Thoracic aorta (tissue), 2 donors: ENCODE measurements at places on chromosomes 11 and 22. TPM values are rescaled to one million over a fixed set of nuclear protein-coding genes. Genes with fewer than 3 reads are reported as not detected.

GRCh38 chr11:120335556-120335907 is 681 bp upstream of the ARHGEF12 start:
- H3K4me1 ChIP-seq, result peaks cover 36% of the 10 kb centered on the region
- no peak for DNase-seq
- no peaks in the 10 kb centered on the region for H3K36me3 ChIP-seq

- H3K4me3 ChIP-seq, result no peak overlapping the region
- DNase-seq, result no peak
- H3K27me3 ChIP-seq, result no peaks in the 10 kb centered on the region
- H3K27ac ChIP-seq, result no peak overlapping the region
- peaks cover 68% of the 10 kb centered on the region for H3K4me1 ChIP-seq
These were observed 7.1 kb downstream of the EWSR1 start for GRCh38 chr22:29275167-29275566.

GRCh38 chr11:17915500-17916143 is 97.2 kb downstream of the SERGEF start:
- DNase-seq, result no peak
- no peak overlapping the region for H3K27ac ChIP-seq
- no peak overlapping the region for H3K4me3 ChIP-seq
- H3K4me1 ChIP-seq, result no peaks in the 10 kb centered on the region
- H3K36me3 ChIP-seq, result no peaks in the 10 kb centered on the region

The SMIM35 gene
- not detected for total RNA-seq
